Esophagus muscularis mucosa (tissue), 4 donors: ENCODE measurements at places on chromosomes 11 and 22.

- DNase-seq, result no peak
Measured at GRCh38 chr11:95653680-95654079, 135.9 kb downstream of the FAM76B start.

GRCh38 chr11:103970701-103971249 is 65.7 kb upstream of the DDI1 start:
- DNase-seq, result no peak

- no peak for DNase-seq
Measured at GRCh38 chr11:41379084-41379483, 80.4 kb downstream of the LRRC4C start.

DNA sequence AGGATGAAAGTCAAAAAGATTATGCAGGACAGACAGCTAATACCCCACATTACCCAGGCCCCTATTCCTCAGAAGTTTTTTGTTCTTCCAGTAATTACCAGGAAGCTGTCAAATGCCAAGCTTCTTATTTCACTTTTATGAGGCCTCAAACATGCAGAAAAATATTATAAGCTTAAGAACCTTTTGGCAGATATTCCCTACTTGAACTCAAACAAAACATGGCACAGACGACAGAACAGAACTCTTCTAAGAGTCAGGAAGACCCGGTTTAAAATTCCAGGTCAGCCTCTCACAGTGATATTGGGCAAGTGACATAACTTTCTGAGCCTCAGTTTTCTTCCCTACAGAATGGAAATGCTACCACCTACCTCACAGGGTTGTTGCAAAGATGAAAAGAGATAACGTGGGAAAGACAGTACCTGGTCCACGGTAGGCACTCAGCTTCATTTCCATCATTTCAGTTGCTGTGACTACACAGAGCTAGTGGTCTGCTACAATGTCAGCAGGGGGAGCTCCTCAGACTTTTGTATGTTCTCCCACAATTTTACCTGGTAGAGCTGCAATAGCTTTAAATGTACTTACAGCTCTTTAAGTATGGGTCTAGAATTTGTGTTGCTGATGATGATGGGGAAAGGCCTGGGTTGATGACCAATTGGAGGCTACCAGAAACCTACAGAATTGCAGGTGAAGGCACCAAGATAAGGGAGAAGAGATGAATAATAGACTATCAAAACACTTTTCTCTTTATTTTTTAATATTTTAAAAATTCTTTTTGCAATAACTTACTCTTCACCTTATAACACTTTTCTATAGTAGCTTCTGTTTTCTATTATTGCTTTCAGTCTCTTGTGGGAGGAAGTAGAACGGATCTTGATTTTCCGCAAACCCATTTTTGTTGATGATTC is 98.3 kb upstream of the CHRM4 start:
- no peak for DNase-seq

- DNase-seq, result no peak
Measured at GRCh38 chr22:25386538-25386884, 167.1 kb downstream of the CRYBB2 start.

DNA sequence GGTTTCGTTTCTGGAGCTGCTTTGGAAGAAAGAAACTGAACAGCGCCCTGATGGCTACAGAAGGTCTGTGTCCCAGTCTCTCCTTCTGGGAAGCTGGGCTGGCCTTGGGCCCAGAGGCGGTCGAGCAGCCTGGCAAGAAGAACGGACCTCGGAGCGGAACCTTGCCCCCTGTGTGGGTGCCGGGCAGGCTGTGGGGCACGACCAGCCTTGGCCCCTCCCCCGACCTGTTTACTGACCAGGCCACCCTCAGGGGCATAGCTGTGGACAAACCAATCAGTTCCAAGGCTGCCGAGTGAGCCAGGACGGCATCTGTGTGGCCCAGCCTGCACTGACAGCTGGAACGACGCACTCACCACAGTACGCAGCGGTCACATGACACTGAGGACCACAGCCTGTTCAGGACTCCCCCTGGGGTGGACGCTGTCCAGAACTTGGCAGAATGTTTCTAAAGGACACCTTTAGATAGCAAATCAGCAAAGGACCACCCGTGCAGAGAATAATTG is 7.2 kb downstream of the PIM3 start:
- DNase-seq, result no peak

DNA sequence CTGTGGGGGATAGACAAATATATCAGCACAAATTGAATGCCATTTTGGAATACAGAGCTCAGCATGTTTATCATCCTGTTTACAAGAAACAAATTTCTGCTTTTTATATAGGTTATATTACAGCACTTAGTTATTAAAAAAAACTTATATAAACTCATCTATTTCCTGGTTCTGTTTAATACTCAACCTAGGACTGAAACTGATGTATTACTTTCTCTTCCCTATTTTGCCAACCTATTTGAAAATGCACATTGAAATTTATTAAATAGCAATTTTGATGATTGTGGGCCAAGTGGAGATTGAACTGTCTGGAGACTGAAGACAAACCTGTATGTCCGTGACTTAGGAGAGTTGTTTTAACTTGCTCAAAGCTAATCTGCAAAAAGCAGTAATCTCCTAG is 288.3 kb upstream of the ANO3 start:
- no peak for DNase-seq

DNA sequence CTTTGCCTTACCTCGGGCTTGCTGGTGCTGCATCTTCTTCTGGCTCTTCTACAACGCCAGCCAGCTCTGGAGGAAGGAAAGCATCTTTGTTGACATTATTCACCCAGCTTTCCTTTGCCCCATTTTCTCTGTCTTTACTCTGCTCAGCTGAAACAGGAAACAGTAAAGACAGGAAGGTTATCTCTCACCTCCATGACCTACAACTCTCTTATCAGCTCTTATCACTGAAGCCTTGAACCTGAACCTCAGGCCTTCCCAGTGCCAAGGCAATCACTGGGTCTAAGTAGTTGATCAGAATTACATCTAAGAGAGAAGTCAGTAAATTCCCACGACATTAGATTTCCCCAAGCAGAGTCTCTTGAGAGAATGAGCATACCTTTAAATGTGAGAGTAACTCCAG is 59.6 kb upstream of the CCDC89 start:
- DNase-seq, result peak; percentile 87

GRCh38 chr22:48222742-48223487 is 1460.5 kb downstream of the TBC1D22A start:
- peak; percentile 91 for DNase-seq

GRCh38 chr11:28347371-28347770 is 239.2 kb downstream of the METTL15 start:
- DNase-seq, result no peak

GRCh38 chr11:16738947-16739815 is 734 bp downstream of the C11orf58 start:
- DNase-seq, result no peak

DNA sequence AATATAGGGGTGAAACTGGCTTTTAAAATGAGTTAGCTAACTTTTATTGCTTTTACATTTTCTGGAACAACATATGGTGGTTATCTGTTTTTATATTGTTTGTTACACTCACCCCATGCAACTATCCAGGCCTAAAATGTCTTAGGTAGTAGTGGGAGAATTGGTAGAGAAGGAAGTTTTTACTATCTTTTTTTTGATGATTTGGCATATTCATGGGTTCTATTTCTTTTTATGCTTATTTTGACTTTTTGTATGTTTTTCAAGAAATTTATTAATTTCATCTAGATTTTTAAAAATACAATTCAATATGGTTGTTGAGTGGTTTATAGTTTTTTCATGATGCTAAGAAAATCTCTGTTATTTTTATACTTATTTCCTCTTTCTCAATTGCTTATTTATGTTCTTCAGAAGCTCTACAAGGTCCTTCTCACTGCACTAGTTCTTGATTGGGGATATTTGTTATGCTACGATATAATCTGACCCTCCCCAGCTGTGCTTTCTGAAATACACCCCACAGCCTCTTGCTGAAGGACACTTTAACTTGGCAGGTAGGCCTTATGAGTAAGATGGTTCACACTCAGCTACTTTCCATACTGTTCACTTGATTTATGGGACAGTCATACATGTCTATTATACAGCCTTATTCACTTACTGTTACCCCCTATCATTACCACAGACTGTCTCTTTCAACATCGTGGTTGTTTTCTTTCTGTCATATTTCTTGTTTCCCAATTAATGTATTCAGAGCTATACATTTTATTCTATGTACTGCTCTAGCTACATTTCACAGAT is 431.2 kb downstream of the METTL15 start:
- DNase-seq, result no peak

DNA sequence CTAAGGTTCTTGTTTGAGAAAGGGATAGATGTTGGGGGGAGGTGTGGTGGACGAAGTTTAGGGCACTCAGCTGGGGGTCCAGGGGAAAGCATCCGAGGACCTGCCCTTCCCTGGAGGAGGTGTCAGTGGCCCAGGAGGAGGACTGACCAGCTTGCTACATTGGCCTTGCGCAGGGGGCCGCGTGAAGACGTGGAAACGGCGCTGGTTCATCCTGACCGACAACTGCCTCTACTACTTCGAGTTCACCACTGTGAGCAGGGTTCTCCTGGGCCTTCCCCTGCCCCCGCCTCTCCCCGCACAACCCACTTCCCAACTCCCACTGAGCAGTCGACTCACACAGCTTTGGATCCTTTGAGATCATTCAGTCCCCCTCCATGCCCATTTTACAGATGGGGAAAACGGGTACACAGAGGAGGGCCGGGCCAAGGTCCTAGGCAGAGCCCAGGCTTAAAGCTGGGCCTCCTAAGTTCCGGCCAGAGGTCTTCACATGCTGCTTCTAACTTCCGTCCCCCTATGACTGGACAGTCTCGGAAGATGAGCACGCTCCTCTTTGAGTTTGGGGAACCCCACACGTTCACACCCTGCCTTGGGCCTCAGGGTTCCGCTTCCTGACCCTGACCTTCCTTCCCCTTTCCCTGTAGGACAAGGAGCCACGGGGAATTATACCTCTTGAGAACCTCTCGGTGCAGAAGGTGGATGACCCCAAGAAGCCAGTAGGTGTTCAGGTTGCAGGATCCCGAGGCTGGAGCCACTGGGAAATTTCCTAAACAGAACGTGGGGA is 28.7 kb downstream of the CYTH4 start:
- no peak for DNase-seq

DNA sequence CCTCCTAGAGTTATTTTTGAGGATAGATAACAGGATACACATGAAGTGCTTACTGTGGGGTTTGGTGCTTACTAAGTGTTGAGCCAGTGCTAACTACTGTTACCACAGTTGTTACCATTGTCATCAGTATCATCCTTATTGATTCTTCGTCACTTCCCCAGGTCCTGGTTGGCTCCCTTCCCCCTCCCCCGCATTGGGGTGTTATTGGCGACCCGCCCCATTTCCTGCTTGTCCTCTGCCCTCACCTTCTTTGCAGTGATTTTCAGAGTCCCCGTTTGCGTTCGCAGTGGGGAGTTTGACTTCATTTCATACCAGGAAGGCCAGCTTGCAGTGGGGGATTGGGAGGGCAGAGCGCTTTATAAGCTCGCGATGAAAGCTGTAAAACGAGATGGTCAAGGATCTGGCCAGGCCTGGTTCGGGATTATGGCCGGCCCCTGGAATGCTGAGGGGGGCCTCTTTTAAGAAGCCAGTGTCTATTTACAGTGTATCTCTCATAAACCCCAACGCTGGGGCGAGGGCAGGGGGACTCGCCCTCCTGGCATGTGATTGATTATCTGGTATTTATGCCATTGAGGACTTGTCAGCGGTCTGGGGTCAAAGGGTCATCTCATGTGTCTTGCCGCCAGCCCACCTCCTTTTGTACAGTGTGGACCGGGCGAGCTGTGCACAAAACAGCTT is 84.6 kb upstream of the NNMT start:
- DNase-seq, result no peak

- DNase-seq, result no peak
Measured at GRCh38 chr11:3051196-3052108, 5.8 kb downstream of the CARS1 start.

DNA sequence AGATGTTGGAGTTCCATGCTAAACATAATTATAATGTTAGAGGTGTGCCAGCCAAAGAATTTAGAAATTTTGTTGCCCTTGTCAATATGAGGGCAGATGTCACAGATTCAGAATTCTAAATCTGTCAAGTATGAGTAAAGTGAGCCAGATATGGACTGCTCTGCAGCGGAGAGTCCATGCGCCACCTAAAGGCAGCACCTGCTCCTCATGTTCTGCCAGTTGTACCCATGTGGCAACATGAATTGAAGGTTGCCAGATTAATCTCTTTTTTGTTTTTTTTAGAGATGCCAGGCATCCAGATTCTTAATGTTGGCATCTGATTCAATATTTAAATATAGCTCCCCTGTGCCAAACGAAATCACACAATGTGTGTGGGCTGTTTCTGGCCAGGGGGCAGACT is 678.6 kb upstream of the ANO5 start:
- no peak for DNase-seq

DNA sequence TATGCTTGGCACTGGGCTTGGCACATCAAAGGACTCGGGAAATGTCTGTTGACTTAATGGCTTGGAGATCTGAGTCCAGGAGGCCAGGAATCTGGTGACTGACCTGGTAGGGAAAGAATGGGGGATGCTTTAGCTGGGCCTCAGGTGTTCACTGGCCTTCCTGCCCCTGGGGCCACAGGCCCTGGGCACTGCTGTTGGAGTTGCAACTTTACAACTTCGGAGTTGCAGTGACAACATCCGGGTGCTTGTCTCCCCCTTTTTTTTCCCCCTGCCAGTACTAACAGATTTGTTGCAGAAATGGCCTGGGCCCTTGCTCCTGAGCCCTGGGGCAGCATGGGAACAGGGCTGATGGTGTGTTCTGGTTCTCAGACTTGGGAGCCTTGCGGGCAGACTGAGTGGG is 23.8 kb downstream of the OSBP2 start:
- DNase-seq, result no peak

GRCh38 chr11:27089746-27090145 is 49.1 kb downstream of the BBOX1 start:
- no peak for DNase-seq

DNA sequence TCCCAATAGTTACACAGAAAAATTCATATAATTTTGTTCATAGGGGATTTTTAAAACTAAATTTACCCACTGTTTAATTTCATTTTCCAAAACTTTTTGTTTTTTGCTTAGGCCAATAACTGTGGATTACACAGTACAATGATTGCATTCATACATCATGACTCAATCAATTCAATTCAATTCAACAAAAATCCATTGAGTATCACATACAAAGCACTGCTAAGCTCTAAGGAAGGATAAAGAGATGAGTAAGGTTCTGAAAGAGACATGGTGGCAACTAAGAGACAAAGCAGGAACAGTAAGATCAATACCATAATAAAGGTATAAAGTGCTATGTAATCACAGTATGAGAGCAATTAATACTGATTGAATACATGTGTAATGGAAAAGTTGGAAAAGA is 9.4 kb upstream of the LAYN start:
- DNase-seq, result no peak
